Epithelial cell of esophagus (primary cell): ENCODE measurements at places on chromosomes 2 and 18.

- no peak for DNase-seq
Measured at GRCh38 chr2:150023044-150023443, 435.5 kb upstream of the MMADHC start.

- no peak for DNase-seq
Measured at GRCh38 chr2:16578081-16578480, 87.6 kb downstream of the CYRIA start.

DNA sequence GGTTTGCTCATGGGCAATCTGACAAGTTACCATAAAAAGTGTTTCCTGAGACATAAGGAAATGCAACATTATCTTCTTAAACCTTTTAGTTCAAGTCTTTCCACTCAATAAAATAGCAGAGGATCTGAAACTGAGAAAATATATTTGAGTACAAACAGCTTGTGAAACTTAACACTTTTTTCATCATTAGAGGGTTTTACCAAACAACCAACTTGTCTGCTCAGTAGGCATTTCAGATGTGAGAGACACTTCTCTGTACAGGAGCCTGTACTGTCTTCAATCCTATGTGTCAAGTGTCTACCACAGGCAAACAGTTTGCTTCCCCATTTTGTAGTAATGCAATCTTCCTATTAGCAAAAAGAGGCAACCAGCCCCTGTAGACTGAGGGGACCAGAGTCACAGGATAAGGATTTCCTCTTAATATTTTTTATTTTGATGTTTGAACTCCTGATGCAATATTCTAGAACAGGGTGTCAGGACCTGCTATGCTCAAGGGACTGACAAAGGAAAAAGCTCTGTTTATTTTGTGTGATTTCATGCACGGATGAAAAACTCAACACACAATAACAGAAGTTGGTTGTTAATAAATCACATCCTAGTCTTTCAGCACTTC, 159.1 kb upstream of the LHCGR start:
- DNase-seq, result no peak

GRCh38 chr2:30234180-30234971, 3.0 kb downstream of the LBH start:
- DNase-seq, result peak; percentile 94

DNA sequence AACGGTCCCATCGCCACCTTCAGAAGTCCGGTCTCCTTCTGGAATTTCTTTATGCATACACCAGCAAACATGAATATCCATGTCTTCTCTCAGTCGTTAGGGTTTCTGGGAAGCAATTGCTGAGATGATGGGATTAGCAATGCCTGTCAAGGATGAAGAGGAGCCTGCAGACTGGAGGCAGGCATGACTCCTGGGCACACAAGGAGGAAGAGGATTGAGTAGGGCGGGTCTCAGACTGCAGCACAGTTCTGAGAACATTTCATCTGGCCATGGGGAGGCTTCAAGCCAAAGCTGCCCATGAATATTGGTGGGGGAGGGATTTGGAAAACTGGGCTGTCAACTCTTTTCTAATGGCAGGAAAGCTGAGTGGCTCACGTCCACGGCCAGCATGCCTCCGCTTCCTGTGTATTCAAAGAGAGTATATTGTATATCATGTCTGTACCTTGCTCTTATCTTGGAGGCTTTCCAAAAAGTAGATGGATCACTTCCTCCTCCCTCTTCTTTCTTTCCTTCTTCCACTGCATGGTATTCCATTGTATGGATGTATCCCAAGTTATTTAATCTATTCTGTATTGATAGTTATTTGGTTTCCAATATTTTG, 24.5 kb downstream of the MC2R start:
- DNase-seq, result no peak

DNA sequence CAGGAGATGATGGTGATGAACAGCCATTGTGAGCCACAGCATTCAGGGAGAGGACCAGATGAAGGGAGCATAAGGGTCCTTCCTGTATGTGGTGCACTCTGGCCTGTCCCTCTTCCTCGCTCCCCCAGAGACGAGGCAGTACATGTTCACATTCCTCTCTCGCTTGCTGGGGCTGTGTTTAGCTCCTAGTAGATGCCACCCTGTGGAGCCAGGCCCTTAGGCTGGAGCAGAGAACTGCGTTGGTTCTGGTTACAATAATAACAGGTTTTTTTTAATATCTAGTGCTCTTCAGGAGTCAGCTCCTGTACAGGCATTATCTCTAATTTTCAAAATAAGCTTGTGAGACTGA, 171.1 kb upstream of the MYT1L start:
- DNase-seq, result no peak

GRCh38 chr2:240833724-240834285, 13.8 kb upstream of the KIF1A start:
- no peak for DNase-seq

DNA sequence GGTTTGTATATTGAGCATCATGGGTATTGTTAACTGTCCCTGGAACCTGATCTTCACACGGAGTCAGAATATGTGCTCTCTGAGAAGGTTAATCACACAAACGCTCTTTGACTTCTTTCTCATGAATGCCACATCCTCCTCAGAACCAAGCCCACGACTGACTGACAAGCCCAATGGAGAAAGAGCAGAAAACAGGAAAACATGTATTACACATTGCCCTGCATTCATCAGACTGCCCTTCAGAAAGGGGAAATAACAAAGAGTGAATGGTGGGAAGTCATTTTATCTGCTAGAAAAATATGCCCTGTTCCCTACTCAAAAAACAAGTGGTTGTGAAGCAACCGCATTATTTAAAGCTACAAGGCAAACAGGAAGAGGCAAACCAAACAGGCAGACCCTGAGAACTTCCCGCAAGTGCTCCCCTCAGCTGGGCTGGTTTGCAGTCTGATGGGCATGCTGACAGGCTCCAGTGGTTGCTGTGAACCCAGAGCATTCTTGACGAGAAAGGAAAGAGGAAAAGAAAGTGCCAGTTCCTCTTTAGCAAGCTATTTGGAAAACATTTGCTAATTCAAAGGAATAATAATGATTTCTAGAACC, 172.9 kb upstream of the SETBP1 start:
- no peak for DNase-seq

DNA sequence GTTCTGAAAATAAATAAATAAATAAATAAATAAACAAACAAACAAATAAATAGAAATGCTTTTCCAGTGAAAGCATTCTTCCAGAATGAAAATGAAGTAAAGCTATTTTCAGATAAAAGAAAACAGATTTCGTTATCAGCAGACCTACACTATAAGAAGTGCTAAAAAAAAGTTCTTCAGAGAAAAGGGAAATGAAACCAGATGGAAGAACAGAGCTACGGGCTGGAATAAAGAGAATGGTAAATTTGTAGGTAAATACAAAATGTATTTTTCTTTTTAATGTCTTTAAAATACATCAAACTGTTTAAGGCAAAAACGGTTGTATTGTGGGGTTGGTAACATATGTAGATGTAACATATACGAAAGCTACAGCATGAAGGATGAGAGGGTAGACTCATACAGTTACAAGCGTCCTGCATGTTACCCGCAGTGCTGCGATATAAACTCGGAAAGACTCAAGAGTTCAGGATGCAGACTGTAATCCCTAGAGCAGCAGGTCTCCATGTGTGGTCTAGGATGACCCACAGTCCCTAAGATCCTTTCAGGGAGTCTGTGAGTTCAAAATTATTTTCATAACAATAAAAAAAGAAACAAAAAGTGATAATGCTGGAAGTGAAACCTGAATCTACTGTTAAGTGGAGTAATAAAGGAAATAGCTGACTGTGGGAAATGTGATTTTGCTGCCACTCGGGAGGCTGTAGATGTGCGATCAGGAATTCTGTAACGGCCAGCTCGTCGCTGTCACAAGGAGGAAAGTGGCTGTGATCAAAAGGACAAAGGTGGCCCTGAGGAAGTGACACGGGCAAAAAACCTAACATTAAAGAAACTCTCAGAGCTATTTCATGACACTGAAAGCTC, 5.3 kb upstream of the RAB12 start:
- DNase-seq, result no peak

- DNase-seq, result no peak
Measured at GRCh38 chr2:240443891-240444301, 8.4 kb downstream of the GPC1 start.

DNA sequence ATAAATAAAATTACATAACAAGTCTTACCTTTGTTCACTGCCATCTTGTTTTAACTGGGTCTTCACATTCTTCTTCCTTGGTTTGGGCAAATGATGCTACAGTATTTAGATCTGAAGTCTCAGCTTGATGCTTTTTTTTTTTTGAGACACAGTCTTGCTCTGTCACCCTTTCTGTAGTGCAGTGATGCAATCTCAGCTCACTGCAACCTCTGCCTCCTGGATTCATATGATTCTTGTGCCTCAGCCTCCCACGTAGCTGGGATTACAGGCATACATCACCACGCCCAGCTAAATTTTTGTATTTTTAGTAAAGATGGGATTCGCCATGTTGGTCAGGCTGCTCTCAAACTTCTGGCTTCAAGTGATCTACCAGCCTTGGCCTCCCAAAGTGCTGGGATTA, 53.2 kb upstream of the MAT2A start:
- DNase-seq, result no peak

- no peak for DNase-seq
Measured at GRCh38 chr2:78411303-78411702, 614.2 kb upstream of the REG3G start.

GRCh38 chr2:98455494-98455976, 10.9 kb downstream of the INPP4A start:
- no peak for DNase-seq
